Astrocyte (in vitro differentiated cells and primary cell): ENCODE measurements at places on chromosomes 6 and 20. TPM values are rescaled to one million over a fixed set of nuclear protein-coding genes. Genes with fewer than 3 reads are reported as not detected.
A peak's percentile ranks its signal among the peaks of the same experiment; 100 is the strongest.

DNA sequence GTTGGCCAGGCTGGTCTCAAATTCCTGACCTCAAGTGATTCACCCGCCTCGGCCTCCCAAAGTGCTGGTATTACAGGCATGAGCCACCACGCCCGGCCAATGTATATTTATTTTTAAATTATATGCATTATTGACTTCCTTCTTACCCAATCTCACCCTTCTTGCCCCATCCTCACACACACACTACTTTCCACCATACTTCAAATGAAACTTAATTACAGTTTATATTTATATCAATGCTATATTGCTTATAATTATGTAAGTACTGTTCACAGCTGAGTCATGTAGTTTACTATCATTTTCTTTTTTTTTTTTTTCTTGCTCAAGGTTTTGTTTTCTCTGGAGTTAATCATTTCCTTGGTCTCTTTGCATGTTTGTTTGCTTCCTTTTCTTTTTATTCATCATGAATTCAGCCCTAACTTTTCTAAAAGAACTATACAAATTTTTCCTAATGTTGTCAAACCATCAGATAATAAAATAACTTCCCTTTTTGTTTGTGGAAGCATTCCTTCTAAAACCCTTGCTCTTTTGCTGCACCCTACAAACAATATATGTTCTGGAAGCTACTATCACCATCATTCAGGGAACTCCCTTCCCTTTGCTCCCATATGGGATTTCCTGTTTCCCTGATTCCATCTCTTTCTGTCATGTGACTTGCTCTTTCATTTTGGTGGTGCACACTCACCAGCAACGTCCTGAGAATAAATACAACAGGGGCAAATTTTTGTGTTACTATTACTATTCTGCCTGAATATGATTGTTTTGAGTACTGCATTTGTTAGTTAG is 201.7 kb upstream of the SASH1 start:
- DNase-seq: no peak

DNA sequence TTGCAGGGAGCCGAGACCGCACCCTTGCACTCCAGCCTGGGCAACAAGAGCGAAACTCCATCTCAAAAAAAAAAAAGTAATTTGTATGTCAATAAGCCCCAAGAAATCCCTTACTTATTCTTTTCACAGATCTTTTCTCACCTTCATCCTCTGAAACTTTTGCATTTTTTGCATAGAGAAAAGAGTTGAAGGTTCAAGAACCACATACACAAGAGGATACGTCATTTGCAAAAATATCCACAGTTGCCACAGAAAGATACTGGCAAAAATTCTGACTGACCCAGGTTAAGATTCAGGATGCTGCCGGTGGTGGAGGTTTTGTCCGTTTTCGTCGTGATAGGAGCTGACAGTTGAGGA is 94.5 kb downstream of the ZMYND8 start:
- DNase-seq: no peak

DNA sequence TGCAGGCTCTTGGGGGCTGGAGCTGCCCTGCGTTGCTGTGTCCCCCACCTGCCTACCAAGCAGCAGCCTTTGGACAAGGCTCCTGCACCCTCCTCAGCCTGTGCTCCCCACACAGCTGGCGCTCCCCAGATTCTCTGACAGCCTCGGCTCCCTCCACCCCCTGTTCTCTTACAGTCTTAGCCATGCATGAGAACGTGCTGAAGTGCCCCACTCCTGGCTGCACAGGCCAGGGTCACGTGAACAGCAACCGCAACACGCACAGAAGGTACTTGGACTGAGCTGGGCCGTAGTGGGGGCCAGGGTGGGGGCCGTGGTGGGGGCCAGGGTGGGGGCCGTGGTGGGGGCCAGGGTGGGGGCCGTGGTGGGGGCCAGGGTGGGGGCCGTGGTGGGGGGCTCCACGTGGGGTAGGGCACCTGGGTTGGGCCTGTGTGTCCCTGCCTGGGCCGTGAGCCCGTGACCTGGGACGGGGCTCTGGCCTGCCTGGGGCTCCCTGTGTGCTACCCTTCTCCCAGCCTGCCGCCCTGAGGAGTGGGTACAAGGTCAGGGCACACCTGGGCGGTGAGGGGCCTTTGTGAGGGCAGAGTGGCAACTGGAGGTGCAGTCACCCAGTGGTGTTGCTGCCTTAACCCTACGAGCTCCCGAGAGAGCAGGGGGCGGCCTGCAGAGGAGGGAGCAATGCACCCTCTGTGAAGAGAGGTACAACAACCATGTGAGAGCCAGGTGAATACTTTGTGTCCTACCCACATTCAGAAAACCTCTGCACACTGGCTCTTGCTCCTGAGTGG is 43.5 kb upstream of the PCMTD2 start:
- no peak for DNase-seq

DNA sequence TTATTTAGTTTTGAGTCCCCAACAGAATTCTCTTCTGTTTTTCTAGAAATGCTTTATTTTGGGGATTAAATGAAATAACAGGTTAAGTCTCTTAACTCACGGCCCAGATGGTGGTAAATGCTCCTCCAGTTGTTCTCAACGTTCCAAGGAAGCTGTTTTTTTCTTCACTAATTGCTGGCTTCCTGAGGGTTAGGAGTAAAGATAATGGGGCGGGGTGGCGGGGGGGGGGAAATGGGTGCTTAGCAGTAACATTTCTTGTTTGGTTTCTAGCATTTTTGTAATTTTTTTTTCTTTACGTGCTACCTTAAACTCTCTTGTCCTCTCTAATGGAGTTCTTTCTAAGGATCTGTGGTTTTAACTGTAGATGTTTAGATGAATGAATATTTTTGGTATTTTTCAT is 2.2 kb downstream of the SRSF3 start:
- no peak for DNase-seq

- DNase-seq: no peak
Observed at GRCh38 chr6:5478380-5478779, 217.1 kb downstream of the FARS2 start.

DNA sequence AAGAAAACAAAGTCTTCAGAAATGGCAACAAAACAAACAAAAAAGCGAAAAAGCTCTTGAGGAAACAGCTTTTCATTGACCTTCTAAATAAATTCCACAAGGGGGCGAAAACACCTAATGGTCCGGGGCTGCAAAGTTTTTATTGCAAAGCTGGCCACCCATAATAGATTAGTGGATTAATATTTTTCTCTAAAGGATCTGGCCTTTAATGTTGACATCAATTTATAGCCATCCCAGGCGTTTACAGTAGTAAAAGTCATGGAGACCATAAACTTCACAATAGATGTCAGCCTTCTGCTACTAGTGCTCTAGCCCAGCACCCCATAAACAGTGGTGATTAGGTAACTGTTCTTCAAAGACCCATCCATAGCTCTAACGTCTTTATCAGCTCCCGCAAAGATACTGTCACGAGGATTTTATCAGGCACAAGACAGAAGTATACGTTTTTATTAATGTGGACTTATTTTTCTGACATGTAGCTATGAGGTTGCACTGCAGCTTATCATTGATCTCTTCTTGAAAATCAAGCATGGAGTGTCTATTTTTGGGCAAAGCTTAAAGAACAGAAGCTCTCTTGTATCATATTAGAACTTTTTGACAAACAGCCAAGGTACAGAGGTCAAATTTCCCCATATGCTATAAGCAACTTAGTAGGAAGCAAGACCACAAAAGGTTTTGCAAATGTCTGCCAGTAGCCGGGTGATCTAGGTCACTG is 4.7 kb downstream of the CITED2 start:
- DNase-seq: peak; percentile 69

DNA sequence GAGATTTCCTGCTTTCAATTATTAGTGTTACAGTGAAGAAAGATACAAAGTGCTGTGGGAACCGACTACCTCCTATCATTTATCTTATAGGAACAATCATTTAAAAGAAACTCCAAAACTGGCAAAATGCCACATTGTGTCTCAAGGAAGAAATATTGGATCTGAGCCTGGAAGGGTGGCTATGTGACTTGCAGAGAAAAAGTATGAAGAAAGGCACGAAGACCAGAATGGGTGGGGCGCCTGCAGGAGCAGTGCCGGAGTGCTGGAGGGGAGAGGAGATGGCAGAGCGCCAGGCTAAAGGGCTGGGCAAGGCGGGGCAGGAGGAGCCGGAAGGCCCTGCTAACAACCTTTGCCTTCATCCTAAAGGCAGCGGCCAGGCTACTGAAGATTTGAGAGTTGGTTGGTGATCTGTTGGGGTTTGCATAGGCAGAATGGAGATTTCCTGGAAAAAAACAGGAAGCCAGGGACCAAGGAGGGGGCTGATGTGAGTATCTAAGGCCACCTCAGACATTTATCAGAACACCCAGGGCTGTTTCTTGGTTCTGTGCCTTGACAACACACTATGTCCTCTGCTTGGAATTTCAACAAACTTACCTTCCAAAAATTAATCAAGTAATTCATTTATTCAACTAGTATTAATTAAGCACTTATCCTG is 125.6 kb downstream of the MAFB start:
- peak; percentile 66 for DNase-seq

DNA sequence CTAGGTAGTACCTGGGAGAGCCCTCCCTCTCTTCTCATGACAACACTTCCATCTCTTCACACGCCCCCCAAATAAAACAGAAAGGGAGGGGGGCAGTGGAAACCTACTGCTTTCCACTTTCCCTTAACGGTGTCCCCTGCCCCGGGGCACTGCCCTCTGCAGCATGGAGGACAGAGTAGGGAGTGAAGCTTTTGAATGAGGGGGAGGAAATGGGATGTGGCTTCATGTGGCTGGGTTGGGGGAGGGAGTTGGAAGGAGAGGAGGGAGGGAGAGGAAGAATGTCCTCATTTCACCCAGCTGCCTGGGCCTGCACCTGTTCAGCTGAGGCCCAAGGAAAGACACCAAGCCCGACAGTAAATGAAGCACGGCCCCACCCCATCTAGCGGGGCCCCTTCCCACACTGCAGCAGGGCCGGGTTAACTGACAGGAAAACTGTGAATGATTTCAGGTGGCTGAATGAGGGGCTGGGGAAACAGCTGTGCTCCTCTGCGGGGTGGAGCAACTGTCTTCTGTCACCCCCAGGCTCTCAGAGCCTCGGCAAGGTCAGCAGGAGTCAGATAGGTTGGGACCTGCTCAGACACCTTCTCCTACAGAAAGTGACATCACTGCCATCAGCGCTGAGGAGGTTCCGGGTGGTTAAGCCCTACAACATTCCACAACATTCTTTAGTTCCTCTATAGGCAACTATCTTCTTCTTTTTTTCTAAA is 40.0 kb upstream of the TAF8 start:
- DNase-seq: no peak

Gene C20orf144
- total RNA-seq: 0.16 TPM in 1 of 2 replicates, not detected in the other
